Heart right ventricle (tissue), 16 donors: ENCODE measurements at places on chromosomes 5 and 9. TPM values are rescaled to one million over a fixed set of nuclear protein-coding genes. Genes with fewer than 3 reads are reported as not detected.

- no peak for DNase-seq
These were observed 256.9 kb upstream of the PTPRD start for GRCh38 chr9:10869687-10870086.

DNA sequence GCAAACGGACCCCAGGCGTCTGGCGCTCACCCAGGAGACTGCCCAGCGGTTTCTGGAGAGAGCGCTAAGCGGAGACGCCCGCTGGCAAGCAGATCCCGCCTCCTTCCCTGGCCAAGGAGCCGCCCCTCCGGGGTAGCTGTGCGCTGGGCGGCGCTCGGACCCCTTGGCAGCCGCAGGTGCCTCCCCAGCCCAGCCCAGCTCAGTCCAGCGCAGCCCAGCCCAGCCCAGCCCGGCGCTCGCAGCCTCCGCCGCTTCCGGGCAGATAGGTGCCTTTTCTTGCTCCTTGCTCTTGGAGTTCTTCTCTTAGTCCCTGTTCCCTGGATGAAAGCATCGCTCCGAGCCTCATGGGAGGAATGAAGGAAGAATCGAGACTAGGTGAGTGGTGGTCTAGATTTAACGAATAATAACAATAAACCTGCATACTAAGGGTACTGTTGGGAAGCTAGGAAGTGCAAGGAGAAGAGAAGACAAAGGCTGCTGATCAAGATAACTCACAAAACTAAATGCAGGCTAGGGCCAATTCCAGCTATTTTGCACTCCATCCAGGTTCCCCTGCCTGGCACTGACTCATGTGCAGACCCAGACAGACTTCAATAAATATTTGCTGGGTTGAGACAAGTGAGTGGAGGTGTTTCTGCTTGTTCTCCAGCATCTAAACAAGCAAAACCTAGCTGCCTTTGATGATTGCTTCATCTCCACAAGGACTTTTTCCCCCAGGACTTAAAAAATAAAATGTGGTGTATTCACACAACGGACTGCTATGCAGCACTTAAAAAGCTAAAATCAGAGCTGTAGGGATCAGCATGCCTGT lies at the start of gene STK32A:
TSS of gene STK32A (plus strand) at position 202 of the 811 bp plus-strand sequence. CDS start 4,609 bp downstream, outside the sequence.
- DNase-seq: no peak

The GDF9 gene
- total RNA-seq: 0.32 TPM

The BARX1 gene
- total RNA-seq: not detected

The ORM2 gene
- total RNA-seq: not detected

The EFNA5 gene
- 49.4 TPM for total RNA-seq

The TLX3 gene
- not detected for total RNA-seq
